ENCODE measurements at places on chromosomes 1 and 21.
A peak's percentile ranks its signal among the peaks of the same experiment; 100 is the strongest.

DNA sequence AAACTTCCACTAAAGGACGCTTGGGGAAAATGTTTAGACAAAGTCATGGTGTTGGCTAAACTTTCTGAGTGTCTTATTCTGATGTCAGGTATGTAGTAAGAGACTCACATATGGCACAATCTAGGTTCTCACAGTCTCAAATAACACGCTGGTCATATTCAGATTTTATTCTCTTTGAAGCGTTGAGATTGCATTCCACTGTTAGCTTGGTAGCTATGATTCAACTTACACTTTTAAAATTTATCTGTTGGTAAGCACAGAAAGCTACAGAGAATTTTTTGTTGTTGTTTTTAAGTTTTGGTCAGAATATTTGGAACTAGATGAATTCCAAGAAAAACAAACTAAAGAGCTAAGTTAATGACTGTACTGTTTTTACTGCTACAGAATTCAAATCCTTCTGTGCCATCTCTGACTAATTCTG lies 126.7 kb downstream of the PRRX1 start:
- DNase-seq, result no peak

DNA sequence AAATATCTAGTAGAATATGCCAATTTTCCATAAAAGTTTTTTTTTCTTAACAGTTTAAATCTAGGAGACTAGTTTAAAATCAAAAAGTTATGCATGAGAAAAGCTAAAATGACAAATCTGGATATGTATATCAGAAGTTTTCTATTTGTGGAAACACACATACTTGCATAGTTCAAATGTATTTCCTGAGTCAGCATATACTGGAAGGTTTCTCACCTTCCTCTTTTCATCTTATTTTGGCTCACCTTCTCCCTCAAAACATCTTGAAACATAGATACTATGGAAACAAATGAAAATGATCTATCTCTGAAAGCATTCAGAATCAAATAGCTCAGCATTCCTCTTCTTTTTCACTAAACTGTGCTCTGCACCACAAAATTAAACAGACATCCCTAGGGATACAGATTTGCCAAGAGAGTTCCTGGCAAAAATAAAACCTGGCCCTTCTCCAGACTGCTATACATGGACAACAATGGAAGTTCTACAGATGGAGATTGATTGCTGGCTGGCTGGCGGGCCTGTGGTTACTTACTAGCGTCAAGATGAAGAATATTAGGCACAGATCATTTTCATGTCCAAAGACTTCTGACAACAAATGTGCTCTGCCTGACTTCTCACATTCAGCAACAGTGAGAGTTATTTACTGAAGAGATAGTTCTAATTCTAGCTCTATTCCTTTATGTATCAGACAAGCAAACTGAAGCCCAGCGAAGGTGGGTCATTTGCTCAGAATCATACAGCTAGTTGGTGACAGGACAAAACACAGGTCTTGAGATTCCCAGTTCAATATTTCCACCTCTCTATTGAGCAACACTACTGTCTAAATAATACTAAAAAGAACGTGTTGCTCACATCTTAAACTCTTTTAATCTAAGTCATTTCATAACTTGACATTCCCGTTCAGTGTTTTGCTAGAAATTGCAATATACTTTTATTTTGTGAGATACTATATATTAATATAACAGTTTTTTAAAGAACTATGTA lies 26.6 kb downstream of the DIPK1A start:
- DNase-seq, result peak; percentile 82

DNA sequence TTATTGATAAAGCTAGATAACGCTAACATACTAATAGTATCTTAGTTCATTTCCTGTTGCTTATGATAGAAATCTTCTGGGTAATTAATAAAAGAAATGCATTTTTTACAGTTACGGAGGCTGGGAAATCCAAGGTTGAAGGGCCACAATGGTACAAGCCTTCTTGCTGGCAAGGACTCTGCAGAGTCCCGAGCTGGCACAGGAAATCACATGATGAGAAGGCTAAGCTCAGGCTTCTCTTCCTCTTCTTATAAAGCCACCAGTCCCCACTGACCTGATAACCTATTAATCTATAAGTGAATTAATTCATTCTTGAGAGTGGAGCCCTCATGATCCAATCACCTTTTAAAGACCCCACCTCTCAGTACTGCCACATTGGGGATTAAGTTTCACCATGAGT lies 82.6 kb downstream of the GPR161 start:
- DNase-seq, result peak; percentile 29

- DNase-seq, result peak; percentile 1
Measured at GRCh38 chr1:41239988-41240610, 2.0 kb downstream of the SCMH1 start.

DNA sequence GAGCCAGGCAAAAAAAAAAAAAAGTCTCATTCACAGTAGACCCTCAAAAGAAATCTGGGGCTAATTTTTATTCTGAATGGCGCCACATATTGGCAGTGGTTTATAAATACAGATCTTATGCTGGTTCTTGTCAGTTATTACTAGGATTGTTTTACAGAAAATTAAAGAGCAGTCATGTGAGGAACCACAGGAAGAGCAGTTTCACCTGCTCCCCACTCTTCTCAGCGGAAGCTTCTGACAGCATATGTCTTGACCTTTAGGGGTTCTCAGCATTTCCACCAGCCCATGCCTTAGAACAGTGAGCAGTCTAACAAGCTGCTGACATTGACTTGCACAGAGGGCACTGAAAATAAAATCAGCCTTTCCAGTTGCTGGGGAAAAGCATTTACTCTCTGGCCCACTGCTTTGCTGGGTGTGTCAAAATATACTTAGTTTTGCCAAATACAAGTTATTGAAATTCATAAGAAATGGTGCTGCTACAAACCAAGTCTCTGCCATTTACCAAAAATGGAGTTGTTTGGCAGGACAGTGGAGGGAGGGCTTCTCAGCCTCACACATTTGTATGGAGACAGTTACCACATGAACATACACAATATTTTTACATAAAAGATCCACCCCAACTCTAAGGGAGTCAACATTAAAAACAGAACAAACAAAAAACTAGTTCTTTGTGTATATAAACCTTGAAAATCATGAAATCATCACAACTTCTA lies 144.2 kb downstream of the SYT2 start:
- no peak for DNase-seq

- DNase-seq, result no peak
Measured at GRCh38 chr1:109617291-109617801, 2.1 kb downstream of the GNAT2 start.

DNA sequence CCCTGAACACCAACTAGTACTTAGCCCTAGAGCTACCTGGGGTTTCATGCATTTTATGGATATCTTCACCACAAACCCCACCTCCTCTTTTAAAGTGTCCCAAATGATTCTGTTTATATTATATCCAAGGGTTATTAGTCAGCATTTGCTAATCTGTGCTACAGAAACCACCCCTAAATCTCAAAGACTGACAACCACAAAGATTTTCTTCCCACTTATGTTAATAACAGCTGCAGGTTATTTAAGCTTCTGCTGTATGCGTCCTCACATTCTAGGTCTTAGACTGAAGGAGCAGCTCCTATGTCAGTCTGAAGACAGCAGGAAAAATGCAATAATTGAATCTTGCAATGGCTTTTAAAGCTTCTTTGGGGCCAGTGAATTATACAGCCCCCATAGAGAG lies 11.2 kb upstream of the PHC2 start:
- no peak for DNase-seq
